ENCODE measurements at places on chromosomes 13 and 19.

DNA sequence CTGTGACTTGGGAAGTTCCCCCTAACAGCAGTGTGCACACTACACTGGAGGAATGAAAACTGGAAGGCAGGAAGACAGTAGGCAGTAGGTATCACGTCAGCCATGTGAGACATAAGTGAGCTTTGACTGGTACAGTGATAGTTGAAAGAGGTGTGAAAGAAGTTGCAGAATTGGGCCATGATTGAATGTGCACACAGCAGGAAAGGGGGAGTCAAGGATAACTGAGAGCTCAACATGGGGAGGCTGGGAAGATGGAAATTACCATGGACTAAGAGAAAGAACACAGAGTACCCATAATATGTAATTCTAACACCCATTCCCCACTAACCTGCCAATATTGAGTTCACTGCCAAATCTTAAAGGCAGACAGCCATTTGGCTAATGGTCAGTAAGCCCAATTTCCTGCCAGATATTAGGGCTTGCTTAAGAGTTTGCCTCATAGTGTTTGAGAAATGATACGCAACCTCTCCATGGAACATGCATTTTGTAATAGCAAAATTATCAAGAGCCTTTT, 321.7 kb downstream of the DCT start:
- DNase-seq = no peak

DNA sequence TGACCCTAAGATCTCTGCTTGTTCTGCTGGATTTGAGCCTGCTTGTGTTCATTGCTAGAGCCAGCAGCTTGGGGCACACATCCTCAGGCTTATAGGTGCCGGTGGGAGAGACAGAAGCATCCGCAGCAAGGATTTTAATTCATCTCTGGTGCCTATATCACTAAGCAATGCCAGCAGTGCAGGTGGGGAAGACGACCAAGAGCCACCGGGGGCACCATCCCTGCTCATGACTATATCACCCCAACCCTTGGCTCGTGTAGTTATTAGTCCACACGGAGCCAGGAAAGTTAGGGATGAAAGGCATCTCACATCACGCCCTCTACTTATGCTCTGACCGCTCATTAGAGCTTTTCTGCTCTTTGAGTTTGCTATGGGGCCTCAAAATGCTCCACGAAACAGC, 298.2 kb downstream of the DCLK1 start:
- DNase-seq = no peak

- no peak for DNase-seq
Observed at GRCh38 chr13:88142653-88143052, 471.5 kb downstream of the SLITRK5 start.

DNA sequence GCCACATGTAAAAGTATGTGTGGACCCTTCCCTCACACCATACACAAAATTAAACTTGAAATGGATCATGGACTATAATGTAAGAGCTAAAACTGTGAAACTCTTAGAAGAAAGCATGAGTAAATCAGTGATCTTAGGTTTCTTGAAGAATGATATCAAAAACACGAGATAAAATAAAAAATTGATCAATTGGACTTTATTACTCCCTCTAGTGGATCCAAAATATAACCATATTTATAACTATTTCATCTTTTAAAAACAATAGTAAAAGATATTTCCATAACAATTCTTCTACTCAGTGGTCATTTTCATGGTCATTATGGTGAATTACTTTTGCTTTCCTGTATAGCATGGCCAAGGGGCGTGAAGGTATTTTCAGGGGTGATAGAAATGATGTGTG, 174.6 kb upstream of the LSM14A start:
- no peak for DNase-seq

- peak; percentile 70 for DNase-seq
Observed at GRCh38 chr19:17555929-17556813, 722 bp downstream of the COLGALT1 start.

- DNase-seq = no peak
Observed at GRCh38 chr19:46409191-46409590, 4.2 kb downstream of the CCDC8 start.

- no peak for DNase-seq
Observed at GRCh38 chr13:38590230-38590629, 96.6 kb upstream of the FREM2 start.

GRCh38 chr19:4660181-4660791, 9.9 kb downstream of the MYDGF start:
- peak; percentile 24 for DNase-seq

DNA sequence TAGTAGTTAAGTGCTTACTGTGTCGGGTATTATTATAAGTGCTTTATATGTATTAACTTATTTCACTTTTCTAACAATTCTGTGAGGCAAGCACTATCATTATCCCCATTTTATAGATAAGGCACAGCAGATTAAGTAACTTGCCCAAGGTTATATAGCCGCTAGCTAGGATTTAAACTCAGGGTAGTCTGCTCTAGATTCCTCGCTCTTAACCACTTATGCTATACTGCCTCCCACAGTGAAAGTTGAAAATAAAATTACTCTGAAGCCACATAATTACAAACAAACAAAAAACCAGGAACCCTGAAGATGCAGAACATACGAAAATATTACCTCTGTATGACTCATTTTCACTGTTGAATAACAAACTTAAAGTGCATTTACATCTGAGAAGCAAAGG, 3.9 kb downstream of the TEX30 start:
- peak; percentile 8 for DNase-seq

- peak; percentile 98 for DNase-seq
Observed at GRCh38 chr19:16076154-16076957, at the start of gene TPM4. TSS of gene TPM4 (plus strand) at chr19:16076495. CDS start at chr19:16076566, 71 bp downstream.

DNA sequence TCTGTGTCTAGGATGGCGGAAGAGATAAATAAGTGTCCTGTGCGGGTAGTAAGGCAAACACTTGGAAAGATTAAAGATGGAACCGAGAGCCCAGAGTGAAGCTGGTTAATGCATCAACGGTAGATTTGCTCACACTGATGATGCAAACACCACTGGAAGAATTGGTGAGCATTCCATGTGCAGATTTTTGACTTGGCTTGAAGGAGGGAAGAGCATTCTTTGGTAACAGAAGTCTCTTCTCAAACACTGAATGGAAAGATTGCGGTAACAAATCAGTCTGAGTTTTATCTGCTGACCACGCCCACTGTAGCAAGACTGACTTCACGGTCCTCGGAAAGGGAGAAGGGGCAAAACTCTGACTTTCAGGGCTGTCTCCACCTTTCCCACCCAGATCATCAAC, 112.5 kb downstream of the COL4A1 start:
- DNase-seq = no peak

DNA sequence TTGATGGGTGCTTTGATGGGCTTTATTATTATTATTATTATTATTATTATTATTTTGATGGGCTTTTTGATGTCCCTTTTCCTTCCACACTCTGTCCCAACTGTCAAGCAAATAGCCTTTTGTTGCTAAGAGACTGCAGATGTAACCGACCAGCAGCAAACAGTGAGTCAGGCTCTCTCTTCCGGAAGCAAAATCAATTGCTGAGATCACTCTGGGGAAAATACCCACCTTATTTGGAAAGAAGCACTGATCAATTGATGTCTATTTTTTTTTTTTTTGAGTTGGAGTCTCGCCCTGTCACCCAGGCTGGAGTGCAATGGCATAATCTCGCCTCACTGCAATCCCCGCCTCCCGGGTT, 2.9 kb downstream of the LDLR start:
- DNase-seq = peak; percentile 61

GRCh38 chr19:56834564-56835375, 5.8 kb downstream of the PEG3 start:
- DNase-seq = no peak

GRCh38 chr13:78465250-78465649, 138.1 kb downstream of the POU4F1 start:
- DNase-seq = no peak

DNA sequence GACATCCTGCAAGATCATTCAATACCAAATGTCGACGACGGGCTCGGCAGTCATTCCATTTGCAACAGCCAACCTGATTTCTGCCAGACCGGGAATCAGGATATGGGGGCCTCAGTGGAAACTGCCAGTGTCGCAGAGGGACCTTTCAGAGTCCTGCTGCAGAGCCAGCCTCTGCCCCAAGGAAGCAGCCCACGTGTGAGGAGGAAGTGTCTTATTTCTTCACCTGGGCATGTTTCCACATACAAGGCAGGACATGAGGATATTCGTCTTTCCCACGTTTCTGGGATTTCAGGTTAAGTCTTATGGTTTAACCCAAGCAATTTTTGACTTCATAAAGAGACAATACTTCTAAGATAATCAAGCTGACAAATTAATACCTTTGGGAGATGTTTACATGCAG, 69.9 kb downstream of the ABCC4 start:
- no peak for DNase-seq

- peak; percentile 52 for DNase-seq
Observed at GRCh38 chr13:47459512-47459911, 541.6 kb downstream of the SUCLA2 start.

DNA sequence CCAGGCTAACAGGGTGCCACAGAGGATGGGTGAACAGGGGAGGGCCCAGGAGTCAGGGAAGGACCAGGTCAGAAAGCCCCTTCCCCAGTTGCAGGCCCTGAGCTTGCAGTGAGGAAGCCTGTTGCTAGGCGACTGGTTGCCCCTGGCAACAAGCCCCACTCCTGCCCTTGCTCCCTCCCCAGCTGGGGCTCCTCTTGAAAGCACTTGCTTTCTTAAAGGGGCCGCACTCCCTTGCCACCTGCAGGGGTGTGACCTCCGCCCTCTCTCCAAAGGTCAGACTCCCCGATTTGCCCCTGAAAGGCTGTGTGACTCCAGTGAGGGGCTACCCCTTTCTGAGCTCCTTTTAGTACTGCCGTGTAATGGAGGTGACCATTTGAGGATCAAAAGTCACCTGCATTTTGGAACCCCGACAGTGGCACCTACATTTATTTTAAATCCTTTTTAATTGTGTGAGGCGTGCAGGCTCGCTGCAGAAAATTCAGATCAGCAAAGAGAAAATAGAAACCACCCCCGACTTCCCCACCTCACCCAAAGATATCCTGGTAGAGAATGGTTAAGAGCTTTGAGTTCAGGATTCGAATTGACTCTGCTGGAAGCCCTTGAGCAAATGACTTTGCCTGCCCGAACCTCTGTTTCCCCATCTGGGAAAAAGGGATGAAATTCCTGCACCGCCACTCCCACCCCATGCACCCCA, 4.8 kb downstream of the FCHO1 start:
- DNase-seq = peak; percentile 40

DNA sequence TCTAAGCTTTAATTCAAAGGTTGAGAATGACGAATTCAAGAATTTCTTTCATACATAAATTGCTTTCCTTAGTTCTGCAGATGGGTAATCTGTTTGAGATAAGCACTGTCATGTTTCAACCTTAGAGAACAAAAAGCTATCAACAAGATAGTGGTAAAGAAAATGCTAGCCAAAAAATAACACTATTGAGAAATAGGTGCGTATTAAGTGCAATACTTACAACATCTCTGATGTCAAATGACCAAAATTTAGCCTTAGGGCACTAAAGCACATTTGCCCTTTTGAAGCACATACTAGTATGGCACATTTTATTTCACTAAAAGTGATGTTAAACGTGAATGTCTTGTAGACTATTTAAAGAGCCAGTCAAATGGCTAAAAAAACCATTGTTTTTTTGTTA, 4.9 kb downstream of the KBTBD6 start:
- no peak for DNase-seq

- DNase-seq = peak; percentile 57
Observed at GRCh38 chr13:37023871-37024270, 23.3 kb downstream of the EXOSC8 start.

- no peak for DNase-seq
Observed at GRCh38 chr13:113489171-113489548, 1.4 kb downstream of the DCUN1D2 start.

- DNase-seq = no peak
Observed at GRCh38 chr13:25966086-25966485, 85.7 kb downstream of the SHISA2 start.

GRCh38 chr13:77456271-77456670, 79.2 kb upstream of the SCEL start:
- no peak for DNase-seq

- DNase-seq = no peak
Observed at GRCh38 chr13:107234319-107235073, 666.6 kb upstream of the ARGLU1 start.

DNA sequence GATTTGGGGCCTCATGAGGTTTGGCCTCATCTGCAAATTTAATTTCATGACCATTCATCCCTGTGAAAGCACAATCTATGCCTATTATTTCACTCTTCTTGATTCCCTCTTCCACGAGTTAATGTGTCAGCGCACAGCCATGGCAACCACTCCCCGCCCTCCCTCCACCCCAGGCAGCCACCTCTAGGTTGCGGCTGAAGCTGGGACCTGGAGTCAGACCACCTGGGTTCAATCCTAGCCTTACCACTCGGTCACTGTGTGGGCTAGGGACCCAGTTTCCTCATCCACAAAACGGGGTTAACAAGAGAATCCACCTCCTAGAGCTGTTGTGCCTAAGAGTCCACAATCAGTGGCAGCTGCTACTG, 9.8 kb downstream of the CHST8 start:
- no peak for DNase-seq

- DNase-seq = no peak
Observed at GRCh38 chr19:14533450-14533849, 4.1 kb downstream of the TECR start.

DNA sequence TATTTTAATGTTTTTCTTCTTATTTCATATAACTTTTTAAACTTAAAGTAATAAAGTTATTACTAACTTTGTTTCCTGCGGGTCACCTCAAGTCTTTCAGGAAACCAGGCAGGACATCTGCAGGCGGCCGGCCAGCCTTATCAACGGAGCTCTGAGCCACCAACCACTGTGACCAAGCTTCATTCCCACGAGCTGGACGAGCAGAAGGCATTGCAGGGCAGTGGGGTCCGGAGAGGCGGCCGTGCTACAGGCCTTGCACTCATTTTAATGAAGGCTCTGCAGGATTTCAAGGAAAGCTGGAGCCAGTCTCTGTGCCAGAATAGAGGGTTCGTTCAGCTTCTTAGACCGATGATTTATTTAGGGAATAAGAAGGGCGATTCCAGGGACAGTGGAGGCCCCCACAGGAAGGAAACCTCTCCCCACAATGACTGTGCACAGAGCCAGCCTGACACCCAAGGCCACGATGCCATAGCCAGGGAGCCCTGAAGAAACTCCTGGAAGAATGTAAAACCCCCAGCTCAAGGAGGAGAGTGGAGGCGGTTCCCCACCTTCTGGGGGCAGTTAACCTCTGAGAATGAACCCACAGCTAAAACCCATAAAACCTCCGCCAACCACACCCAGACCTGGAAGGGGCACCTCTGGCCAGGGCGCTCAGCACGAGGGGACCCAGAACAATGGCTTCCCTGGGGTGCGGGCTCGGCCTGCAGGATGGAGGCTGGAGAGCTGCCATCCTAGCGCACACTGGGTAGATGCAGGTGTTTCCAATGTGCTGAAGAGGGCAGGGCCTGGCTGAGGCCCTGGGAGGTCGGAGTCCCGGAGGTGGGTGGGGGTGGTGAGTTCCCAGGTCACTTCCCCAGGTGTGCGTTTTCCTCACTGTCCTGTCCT, 75.0 kb downstream of the RASA3 start:
- DNase-seq = no peak

DNA sequence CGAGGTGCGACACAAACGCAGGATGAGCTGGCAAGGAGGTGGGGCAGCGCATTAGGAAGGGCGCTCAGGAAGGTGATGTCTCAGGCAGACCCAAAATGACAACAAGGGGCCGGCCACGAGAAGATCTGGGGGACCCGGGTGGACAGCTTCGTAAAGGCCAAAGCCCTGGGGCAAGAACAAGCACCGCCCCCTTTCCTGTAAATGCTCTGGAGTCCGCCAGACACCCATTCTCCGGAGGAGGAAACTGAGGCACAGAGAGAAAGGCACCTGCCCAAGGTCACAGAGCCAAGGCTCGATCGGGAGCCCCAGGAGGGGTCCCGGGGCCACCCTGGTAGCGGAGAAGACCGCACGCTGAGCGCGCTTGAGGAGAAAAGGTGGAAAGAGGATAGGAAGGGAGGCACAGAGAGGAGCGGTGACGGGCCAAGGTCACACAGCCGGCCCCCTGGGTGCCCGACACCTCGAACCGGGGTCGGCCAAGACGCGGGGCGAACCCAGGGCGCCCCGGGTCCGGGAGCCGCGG, 571 bp downstream of the SAFB2 start:
- DNase-seq = no peak

All from EH (cell line).